Stomach (tissue), 19 donors: ENCODE measurements at places on chromosomes 1 and 21. TPM values are rescaled to one million over a fixed set of nuclear protein-coding genes. Genes with fewer than 3 reads are reported as not detected.

DNA sequence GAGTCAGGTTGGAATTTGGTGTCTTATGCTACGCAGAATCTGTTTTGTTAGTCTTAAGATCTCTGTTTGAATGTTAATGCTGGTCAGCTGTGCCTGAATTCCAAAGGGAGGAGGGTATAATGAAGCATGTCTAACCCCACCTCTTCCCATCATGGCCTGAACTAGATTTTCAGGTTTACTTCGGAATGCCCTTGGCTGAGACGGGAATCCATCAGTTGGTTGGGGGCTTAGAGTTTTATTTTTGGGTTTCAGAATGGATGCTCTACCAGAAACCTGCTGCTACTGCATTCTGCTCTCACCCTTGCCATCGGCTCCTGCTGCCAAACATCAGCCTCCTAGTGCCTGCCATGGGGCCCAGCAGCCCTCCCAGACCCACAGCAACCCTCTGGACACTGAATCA, 24.1 kb upstream of the ETV3 start:
- no peak for DNase-seq

DNA sequence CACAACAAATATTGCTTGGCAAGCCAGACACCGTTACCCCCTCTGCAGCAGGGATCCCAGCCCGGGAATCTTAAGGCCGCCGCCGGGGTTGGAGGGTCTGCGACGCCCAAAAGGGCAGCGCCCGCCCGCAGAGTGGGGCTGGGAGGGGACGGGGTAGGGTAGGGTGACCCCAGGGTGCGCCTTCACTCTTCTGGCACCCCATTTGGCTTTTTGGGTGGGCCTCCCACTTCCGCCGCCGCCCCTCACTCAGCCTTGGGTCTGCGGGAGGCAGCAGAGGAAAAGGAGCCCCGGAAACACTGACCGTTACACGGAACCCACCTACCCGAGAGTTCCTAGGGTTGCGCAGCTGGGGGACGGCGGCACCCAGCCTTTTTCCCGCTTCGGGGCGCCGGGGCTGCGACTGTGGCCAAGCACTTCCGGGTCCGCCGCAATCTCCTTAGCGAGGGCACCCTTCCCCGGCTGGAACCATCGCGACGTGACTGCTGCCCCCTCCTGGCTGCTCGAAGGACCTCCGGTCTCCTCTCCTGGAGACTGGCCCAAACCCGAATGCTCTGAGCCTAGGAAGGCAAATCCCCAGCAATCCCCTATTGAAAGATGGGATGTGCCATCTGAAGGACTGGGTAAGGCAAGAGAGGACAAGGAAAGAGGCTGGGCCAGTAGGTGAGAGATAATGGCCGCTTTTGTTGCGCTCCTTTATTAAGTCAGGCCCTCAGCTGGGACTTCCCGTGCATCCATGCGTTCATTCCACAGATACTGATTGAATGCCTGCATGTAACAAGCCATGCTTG, at the start of gene PIGC:
PIGC (minus strand) TSS at position 404 of the 788 bp plus-strand sequence. CDS start 1,447 bp downstream, outside the sequence.
- peak; percentile 97 for DNase-seq

GRCh38 chr21:36859744-36860501, 106.5 kb downstream of the HLCS start:
- DNase-seq = peak; percentile 87

- no peak for DNase-seq
Measured at GRCh38 chr1:36023098-36023769, 60.7 kb upstream of the TEKT2 start.

- no peak for DNase-seq
Measured at GRCh38 chr1:159946242-159947187, 1.1 kb upstream of the IGSF9 start.

DNA sequence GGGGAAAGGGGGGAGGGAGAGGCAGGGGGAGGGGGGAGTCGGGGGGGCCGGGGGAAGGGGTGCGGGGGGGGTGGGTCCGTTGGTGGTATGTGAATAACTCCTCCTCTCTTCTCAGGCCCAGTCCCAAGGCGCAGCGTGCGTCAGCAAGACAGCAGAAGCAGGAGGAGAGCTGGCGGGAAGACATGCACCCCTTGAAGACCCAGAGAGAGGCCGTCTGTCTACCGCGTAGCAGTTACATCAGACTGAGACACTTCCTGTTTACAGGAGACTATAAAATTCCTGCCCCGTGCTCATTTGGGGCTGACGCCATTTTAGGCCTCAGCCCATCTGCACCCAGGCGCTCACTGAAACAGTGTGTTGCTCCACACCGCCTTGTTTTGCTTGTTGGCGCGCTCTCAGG, 55.3 kb downstream of the SETD4 start:
- DNase-seq = no peak

DNA sequence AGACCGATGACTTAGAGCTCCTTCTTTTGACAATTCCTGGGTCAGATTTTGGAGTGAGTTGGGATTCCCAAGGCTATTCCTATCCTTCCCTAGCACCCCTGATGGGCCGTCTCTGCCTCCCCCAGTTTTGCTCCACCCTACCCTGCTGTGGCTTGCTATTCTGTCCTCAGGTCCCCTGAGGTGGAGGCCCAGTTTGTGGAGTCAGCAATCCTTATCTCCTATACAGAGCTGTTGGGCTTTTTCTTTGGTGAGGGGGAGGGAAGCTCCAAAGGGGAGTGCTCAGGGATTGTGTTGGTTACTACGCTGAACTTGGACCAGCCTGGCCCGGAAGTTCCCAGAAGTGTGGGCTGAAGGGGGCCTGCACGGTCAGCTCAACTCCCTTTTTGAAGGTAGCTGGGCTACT, 7.6 kb downstream of the SESN2 start:
- DNase-seq = peak; percentile 39

DNA sequence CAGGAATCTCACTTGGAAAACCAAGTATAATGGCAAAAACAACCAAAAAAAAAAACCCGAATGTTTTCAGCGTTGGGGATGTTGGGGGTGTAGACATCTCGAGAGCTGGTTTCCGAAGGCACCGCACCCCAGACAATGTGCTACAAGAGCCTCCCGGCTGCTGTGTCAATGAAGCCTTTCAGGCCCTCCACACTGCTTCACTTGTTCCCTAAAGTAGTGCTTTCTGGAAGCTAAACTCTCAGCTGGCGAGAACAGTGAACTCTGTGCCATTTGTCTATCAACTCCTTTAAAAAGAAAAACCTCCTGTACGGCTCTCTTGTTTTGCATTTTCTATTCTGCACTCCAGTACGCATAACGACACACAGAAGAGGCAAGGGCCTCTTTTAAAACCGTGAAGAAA, 32.5 kb downstream of the PLEKHO1 start:
- DNase-seq = no peak

DNA sequence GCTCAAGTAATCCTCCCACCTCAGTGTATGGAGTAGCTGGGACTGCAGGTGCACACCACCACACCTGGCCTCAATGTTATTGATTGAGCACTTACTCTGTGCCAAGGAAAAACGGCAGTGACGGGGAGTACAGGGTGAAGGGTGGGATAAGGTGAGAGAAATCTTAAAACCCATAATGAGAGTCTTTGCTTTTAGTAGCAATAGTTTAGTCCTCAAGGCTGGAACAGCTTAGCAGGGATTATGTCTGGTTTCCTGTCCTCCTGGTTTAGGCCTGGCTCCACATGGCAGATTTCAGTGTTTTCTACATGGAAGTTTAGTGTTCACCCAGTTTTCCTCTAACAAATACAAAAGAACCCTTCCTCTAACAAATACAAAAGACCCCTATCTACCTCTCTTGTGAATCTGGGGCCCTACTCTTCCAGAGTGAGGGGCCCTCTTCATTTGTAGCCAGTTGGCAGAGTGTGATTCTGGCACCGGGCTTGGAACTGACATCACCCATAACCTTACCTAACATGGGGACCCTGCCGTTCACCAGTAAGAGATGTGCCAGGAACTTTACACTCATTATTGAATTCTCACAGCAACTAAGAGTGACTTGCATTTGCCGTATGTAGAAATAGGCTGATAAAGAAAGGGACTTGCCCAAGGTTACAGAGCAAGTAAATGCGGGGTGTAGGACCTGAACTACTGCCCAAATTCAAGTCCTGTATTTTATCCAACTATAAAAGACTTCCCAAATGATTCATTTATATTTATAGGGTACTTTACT, 6.9 kb downstream of the ZNF691 start:
- no peak for DNase-seq

DNA sequence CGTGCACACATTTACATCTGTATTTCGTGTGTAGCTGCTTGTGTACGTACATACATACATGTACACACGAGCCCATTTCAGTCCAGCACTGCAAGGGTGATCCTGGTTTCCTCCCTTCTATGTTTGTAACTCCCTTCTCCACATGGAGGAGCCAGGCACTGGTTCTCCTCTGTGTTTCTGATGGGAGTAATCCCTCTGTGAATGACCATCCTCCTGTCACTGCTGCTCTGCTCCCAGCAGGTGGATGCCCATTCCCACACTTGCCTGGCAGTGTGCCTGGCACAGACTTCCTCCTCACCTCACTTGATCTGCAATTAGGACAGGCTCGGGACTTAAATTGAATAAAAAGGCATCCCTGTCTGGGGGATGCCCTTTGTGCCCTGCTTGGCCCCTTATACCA, 37.1 kb downstream of the TRAPPC10 start:
- DNase-seq = no peak

GRCh38 chr1:45393718-45394302, 53.6 kb upstream of the MUTYH start:
- no peak for DNase-seq

DNA sequence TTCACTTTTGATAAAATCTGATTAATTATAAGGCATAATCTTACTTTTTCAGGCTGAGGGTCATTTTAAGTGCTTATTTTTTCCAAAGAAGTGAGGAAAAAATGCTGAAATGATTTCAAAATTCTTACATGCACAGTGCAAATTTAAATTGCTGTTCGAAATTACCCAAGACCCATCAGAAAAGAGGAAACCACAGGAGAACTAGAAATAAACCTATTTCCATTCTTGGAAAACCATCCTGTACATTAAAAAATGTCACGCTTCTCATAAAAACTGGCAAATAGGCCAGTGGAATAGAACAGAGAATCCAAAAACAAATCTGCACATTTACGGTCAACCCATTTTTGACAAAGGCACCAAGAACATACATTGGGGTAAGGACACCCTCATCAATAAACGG, 414.9 kb downstream of the SMYD3 start:
- no peak for DNase-seq

DNA sequence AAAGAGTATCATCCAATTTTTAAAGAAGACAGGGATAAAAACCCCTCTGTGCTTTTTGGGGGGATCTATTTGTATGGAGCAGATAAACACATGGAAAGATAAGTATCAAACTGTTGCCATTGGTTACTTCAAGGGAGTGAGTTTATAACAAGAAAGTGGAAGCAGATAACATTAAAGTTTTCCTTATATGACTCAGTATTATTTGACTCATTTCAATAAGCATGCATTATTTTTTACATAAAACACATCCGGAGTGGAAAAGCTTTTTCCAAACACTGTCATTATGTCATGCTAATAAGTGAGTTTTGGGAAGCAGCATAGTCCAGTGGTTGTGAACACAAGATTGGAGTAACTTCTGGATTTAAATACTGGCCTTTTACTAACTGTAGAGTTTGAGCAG, 452.2 kb downstream of the LTN1 start:
- DNase-seq = no peak

DNA sequence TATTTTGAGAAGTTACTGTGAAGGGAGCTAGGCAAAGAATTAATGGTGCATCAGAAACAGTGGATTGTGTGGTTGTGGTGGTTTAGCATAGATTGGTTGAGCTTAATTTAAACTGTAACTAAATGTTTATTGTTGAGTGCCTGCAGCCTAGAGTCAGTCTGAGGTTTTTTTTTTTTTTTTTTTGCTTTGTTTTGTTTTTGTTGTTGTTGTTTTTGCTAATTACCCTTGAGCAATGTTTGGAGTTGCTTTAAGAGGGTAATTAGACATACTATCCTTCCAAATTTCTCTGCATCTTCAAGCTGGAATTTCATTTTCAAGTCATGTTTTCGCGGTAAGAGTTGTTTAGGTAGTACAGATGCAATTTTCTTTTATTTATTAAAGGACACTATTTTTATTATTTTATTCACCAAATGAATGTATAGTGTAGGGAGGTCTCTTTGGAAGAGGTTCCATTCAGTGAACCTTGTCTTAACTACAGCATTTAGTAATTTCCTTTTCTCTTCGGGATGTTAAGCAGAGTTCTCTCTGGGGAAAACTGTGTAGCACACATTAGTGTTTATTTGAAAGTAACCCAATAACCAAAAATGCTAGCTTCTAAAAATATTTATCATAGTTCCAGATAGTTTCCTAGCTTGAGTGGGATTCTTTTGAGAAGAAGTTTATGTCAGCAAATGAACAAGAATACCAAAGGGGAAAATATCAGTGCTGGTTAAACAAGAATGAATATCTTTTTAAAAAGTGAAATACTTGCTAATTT, 82.3 kb downstream of the CLIC4 start:
- no peak for DNase-seq

GRCh38 chr1:13762642-13763041, 62.7 kb downstream of the PRDM2 start:
- DNase-seq = no peak

GRCh38 chr1:226066415-226067078, 4.0 kb downstream of the H3-3A start:
- DNase-seq = peak; percentile 24

GRCh38 chr1:216958569-216958968, 235.3 kb upstream of the ESRRG start:
- no peak for DNase-seq

- DNase-seq = no peak
Measured at GRCh38 chr1:180594723-180595122, 36.0 kb downstream of the OVAAL start.

GRCh38 chr1:208085655-208086515, 158.3 kb downstream of the PLXNA2 start:
- no peak for DNase-seq

GRCh38 chr1:9080705-9081291, 11.4 kb upstream of the SLC2A5 start:
- no peak for DNase-seq

Gene B4GALT2
- polyA plus RNA-seq = 19.9 TPM

Gene RCSD1
- 43.7 TPM for polyA plus RNA-seq

Gene VHLL
- polyA plus RNA-seq = not detected

Gene UROD
- 78.4 TPM for polyA plus RNA-seq

Gene HCRTR1
- polyA plus RNA-seq = not detected

Gene FAM167B
- polyA plus RNA-seq = 4.7 TPM

Gene F5
- polyA plus RNA-seq = 0.06 TPM
